ENCODE measurements at places on chromosomes 13 and 19.

- DNase-seq = no peak
Observed at GRCh38 chr19:8366961-8367326, 3.0 kb downstream of the ANGPTL4 start.

GRCh38 chr19:645912-646778, 6.5 kb downstream of the FGF22 start:
- no peak for DNase-seq

DNA sequence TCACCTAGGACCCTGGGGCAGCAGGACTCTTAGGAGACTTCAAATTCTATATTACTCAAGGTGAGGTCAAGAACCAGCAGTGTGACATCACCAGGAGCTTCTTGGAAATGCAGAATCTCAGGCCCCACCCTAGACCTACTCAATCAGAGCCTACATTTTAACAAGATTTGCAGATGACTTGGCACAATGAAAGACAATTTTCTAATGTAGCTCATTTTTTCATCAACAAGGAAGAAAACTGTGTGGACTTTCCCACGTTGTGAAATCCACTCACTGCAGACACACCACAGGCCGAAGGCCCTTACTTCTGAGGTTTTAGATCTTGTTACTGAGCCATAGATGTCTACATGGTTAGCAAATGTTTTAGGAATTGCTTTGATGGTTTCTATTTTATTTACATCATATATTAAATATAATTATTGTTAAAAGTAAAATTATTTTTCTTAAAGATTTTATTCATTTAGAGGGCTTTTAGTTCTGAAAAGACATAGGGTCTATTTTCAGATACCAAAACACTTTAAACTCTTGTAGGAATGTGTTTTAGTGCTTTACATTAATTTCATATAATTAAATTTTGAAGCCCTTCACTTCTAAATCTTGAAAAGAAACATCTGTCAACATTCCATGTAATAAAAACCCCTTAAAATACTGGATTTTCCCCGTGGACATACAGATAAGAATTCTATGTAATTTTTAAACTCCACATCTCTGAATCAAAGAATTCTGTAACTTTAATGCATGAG, 18.5 kb upstream of the STARD13 start:
- no peak for DNase-seq

DNA sequence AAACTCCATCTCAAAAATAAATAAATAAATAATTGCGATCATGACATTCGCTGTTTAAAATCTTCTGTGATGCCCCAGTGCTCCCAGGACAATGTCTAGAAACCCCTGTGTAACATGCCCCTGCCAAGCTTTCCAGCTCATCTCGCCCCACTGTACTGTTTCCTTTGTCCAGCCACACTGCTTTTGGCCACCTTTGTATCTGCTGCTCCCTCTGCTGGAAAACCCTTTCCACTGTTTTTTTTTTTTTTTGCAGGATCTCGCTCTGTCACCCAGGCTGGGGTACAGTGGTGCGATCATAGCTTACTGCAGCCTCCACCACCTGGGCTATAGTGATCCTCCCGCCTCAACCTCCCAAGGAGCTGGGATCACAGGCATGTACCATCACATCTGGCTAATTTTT, 7.5 kb downstream of the PLAUR start:
- DNase-seq = no peak

GRCh38 chr19:18943465-18943864, 2.4 kb upstream of the HOMER3 start:
- DNase-seq = no peak

Measured in HFFc6 (cell line).